ENCODE measurements at places on chromosomes 4 and X.

DNA sequence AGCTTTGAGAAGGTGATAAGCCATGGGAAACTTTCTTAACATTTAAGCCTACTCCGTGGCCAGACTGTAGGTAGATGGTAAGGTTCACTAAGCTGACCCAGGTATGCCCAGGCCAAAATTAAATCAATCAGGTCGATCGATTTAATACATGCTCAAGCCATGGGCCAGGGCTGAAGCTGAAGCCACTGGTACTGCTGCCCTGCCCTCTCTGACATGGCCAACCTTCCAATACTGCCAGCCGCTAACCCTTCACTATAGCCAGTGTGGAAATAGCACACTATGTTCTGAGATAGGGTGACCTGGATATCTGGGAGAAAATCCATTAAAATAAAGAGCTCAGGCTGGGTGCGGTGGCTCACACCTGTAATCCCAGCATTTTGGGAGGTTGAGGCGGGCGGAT is 31.6 kb downstream of the TSC22D3 start:
- no peak for DNase-seq

DNA sequence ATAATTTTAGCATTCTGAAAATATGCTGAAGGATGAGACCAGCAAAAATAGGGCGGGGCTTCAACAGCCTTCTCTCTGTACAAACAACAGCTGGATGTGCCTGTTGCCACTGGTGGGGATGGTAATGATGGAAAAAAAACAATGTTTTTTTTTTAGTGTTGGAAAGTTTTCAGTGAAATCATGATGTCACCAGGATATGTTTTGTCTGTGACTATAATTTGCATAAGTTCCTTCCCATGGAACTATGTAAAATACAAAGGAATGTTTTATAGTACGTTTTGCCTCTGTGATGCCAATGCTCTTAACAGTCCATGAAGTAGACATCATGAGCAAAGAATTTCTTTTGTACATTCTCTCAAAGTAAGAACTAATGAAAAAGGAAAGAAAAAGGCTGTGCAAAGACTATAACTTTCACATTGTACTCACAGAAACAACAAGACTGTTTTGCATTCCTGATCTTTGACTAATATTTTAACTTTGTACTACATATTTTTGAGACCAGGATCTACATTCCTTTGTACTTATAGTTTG is 589.7 kb downstream of the SPRY1 start:
- DNase-seq, result no peak

DNA sequence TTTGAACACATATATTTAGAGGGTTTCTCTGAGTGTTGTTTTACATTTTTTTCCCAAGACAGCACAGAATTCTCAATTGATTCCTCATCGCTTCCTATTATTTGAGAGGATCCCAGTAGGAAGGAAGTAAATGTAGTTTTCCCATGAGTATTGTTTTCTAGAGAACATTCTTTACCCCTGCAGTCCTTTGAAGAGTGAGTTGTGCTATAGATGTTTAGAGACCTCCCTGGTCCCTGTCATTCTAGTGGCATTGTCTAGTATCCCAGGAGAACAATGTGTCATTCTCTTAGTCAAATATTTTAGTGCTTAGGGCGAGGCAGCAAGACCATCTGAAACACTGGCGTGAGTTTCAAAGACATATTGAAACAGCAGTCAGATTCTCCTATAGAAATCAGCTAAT is 32.5 kb downstream of the SORBS2 start:
- DNase-seq, result no peak

- DNase-seq, result no peak
Measured at GRCh38 chr4:156247470-156247869, 293.8 kb upstream of the CTSO start.

GRCh38 chrX:71489540-71489939 is 43.4 kb upstream of the OGT start:
- no peak for DNase-seq

GRCh38 chrX:16060252-16060651 is 63.1 kb upstream of the GRPR start:
- DNase-seq, result no peak

DNA sequence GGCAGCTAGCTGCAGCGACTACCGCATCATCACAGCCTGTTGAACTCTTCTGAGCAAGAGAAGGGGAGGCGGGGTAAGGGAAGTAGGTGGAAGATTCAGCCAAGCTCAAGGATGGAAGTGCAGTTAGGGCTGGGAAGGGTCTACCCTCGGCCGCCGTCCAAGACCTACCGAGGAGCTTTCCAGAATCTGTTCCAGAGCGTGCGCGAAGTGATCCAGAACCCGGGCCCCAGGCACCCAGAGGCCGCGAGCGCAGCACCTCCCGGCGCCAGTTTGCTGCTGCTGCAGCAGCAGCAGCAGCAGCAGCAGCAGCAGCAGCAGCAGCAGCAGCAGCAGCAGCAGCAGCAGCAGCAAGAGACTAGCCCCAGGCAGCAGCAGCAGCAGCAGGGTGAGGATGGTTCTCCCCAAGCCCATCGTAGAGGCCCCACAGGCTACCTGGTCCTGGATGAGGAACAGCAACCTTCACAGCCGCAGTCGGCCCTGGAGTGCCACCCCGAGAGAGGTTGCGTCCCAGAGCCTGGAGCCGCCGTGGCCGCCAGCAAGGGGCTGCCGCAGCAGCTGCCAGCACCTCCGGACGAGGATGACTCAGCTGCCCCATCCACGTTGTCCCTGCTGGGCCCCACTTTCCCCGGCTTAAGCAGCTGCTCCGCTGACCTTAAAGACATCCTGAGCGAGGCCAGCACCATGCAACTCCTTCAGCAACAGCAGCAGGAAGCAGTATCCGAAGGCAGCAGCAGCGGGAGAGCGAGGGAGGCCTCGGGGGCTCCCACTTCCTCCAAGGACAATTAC is 1.4 kb downstream of the AR start:
- no peak for DNase-seq

DNA sequence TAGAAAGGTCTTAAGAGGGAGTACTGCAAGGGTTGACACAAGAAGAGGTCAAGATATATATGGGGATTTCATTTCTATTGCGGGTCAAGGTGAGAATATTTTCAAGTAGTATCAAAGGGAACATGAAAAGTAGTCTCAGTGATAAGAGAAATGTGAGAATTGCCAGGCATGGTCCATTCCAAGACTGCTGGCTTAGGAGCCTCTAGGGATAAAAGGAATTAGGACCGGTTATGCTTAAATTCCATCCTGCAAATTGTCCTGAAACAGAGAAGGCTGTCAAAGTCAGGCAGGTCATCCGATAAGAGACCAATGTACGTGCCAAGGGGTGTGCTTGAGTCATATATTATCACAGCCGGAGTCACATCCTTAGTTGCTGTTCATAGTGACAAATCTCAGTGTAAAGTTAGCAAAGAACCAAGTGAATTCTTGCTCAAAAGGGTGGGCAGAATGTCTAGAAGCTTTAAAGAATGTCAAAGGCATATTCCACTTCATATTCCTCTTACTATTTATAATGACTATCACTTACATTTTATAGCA is 133.6 kb downstream of the CBLL2 start:
- DNase-seq, result no peak

- DNase-seq, result no peak
Measured at GRCh38 chr4:147793569-147794313, 61.9 kb downstream of the ARHGAP10 start.

GRCh38 chr4:140472156-140472555 is 25.9 kb downstream of the MGAT4D start:
- DNase-seq, result no peak

DNA sequence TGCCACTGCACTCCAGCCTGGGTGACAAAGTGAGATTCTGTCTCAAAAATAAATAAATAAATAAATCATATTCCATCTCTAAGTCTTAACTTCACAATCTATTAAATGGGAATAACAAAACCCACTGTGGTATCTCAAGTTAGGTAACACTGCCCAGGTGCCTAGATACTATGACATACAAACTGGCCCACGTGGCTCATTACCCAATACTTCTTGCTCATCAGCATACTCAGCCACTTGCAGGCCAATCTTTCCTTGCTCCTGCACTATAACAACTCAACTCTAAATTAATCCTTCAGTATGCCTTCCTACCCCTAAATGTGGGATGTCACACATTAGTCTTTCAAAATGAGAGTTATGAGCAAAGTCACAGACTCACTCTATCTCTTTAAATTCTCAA is 230.1 kb downstream of the OPHN1 start:
- no peak for DNase-seq

DNA sequence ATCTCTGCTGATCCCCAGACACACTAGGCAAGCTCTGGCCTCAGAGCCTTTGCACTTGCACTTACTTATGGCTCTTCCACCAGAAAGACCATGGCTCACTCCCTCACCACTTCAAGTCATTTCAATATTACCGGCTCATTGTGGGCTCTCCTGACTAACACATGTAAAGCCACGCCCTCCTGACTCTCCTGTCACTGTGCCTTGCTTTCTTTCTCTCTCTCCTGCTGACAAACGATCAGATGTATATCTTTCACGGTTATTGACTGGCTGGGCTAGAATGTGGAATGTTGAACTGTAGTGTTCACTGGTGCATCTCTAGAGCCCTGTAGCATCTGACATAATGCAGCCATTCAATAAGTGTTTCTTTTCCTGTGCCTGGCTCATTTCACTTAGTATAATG is 425.1 kb downstream of the RAB28 start:
- DNase-seq, result no peak

- no peak for DNase-seq
Measured at GRCh38 chrX:17680732-17681413, 56.4 kb upstream of the SCML1 start.

GRCh38 chr4:105137121-105137875 is 9.4 kb upstream of the TET2 start:
- no peak for DNase-seq

GRCh38 chr4:10011277-10011676 is 10.0 kb downstream of the SLC2A9 start:
- DNase-seq, result no peak

DNA sequence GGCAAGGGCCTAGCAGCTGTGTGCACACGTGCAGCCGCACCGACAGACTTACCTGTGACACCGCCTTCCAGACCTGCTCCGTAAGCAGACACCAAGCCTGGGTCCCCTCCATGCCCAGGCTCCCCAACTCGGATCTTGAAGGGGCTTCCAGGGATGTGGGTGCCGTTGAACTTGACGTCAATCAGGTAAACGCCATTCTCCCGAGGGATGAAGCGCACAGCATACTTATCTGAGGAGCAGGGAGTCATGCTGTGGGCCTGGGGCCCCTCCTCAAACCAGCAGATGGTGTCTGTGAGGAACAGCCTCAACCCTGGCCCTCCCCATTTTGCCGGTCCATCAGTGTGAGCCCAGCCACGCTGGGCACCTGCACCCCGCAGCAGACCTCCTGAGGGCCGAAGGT is 24.5 kb downstream of the FLNA start:
- DNase-seq, result no peak

DNA sequence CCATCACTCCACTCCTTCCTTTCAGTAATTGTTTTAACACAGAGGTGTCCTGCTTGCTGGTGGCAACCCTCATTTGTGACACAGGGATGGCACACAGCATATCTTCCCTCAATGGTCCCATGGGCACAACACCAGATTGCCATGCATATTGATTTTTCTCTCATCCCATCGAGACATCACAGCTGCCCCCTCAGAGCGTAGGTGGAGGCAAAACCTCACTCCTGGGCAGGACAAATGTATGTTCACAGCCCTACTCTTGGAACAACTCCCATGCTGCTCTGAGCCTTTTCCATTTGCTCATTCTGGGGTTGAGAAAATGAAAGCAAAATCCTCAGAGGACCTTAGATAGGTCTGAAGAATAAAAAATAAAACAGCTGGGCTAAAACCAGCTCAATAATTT is 172.2 kb downstream of the GABRB1 start:
- DNase-seq, result no peak

GRCh38 chr4:8061573-8061972 is 97.0 kb downstream of the ABLIM2 start:
- no peak for DNase-seq

DNA sequence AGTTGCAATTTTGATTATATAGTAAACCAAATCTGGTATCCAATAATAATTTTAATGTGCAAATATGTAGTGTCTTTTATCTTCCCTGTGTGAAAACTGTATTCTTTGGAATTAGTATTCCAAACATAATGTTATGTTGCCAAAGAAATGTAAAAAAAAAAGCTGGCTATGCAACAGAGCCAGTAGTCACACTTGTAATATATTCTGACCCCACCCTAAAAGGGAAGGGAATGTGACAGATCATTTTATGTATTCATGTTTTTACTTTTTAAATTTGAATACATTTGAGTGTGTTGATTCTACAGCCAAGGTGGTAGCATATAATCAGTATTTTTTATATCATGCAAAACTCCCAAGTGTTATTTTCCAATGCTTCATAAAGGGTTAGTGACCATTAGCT is 27.9 kb upstream of the MCUB start:
- no peak for DNase-seq

DNA sequence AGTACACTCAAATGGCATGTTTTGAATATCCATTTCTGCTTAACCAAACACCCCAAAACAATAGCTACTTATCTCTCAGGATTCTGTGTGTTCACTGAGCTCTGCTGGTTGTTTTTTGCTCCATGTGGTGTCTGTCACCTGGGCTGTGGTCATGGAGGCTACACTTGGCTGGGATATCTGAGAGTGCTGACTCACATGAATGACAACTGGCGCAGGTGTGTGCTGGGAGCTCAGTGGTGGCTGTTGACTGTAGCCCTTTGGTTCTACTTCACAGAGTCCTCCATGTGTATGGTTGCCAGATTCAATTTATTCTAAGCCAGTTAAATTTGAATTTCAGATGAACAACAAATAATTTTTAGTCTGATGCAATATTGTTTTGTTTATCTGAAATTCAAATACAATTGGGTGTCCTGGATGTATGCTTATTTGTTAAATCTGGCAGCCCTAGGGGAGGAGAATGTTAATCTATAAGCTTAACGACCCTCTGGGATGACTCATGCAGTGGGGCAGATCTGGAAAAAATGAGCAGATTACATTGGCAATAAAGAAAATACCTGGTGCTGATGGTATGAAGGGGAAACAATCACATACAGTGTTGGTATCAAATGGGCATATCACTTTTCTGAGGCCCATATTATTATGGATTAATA is 28.2 kb upstream of the TCEAL4 start:
- no peak for DNase-seq

- DNase-seq, result peak; percentile 10
Measured at GRCh38 chr4:57182132-57182874, 72.1 kb upstream of the IGFBP7 start.

DNA sequence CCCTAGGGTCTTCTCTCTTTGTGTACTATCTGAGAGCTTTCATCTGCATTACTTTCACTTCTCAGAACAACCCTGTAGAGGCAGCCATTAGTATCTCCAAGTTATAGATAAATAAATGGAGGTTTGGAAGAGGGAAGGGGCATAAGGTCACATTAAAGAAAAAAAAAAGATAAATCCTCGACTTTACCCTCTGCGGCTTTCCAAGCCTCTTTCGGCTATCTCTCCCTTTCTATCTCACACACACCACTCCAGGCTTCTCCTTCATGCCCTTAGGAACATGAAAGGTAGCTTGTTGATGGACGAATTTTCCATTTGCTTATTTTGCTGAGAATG is 660 bp upstream of the ARHGEF9 start:
- DNase-seq, result no peak

DNA sequence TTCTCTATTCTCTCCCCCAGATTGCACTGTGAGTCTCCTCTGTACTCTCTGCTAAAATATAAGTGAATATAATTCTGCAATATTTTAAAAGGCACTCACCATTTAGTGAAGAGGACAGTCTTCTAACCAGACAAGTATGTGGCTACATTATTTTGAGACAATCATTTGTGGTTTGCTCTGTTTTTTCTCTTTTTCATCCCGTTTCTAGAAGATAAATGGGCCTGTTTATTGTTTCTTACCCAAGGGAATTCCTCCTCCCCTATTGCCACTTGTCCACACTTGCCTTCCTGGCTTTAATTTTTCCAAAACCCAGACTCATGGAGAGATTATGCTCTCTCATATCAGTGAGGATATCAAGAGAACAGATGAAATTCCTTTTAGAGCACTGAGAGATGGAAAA is 18.6 kb upstream of the IL13RA2 start:
- DNase-seq, result no peak

- DNase-seq, result no peak
Measured at GRCh38 chr4:128981377-128981776, 112.0 kb downstream of the SCLT1 start.

All from hematopoietic multipotent progenitor cell treated with erythropoietin and hydrocortisone succinate and interleukin-3 and kit ligand, for 8 days (in vitro differentiated cells).